ENCODE measurements at places on chromosomes 7 and 10.

DNA sequence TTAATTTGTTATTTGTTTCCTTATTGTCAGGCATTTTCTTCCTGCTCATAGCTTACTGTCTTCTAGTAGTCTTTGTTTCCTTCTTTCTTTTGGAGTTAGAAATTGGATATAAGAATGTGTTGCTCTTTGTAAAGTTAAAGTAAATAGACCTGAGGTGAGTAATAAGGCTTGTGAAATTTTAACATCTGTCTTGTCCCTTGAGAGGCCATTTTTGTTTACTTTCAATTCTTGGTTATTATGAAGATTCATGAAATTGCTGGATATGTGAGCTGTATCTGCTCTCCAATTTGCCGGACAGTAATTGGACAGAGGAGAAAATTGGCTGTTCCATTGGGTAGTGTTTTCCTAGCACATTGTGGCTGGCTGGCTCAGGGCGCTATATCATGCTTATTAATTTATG, 260.7 kb downstream of the EXOC4 start:
- DNase-seq: no peak

- no peak for DNase-seq
Observed at GRCh38 chr10:124242365-124242764, 149.0 kb upstream of the CHST15 start.

GRCh38 chr7:129949292-129950133, 3.2 kb downstream of the UBE2H start:
- no peak for DNase-seq

- peak; percentile 45 for DNase-seq
Observed at GRCh38 chr7:157136372-157136771, 2.4 kb upstream of the UBE3C start.

- no peak for DNase-seq
Observed at GRCh38 chr7:151807846-151808245, 69.1 kb downstream of the PRKAG2 start.

GRCh38 chr7:84195295-84196060, 889 bp upstream of the SEMA3A start:
- peak; percentile 69 for DNase-seq

DNA sequence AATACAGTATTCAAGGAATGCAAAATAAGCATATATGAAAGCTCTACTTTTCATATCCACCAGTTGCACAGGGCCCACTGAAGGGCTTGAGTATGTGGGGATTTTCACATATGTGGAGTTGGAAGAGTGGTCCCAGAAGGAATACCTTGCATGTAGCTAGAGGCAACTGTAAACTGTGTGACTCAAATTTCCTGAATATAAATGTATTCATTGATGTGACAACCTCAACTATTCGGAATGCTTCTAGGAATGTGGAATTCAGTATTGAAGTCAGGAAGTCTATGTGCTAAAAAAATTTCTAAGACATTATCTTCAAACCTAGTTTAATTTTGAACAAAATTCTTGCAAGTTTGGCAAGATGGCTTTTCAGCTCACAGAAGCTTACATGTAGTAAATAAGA, 695.5 kb upstream of the SEMA3D start:
- DNase-seq: no peak

DNA sequence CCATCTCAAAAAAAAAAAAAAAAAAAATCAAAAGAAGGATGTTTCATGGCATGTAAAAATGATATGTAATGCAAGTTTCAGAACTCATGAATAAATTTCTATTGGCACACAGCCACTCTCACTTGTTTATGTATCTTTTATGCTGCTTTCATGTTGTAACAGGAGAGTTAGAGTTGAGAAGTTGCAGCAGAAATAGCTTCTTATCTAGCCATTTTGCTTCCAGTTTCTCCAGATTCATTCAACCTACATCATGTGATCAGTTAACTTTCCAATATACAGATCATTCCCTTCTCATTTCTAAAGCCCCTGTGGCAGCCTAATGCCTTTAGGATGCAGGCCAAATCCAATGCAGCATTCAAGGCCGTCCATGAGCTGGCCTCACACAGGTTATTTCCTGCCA, 30.4 kb downstream of the ZNF786 start:
- no peak for DNase-seq

- DNase-seq: no peak
Observed at GRCh38 chr7:4714767-4715409, 32.8 kb downstream of the FOXK1 start.

DNA sequence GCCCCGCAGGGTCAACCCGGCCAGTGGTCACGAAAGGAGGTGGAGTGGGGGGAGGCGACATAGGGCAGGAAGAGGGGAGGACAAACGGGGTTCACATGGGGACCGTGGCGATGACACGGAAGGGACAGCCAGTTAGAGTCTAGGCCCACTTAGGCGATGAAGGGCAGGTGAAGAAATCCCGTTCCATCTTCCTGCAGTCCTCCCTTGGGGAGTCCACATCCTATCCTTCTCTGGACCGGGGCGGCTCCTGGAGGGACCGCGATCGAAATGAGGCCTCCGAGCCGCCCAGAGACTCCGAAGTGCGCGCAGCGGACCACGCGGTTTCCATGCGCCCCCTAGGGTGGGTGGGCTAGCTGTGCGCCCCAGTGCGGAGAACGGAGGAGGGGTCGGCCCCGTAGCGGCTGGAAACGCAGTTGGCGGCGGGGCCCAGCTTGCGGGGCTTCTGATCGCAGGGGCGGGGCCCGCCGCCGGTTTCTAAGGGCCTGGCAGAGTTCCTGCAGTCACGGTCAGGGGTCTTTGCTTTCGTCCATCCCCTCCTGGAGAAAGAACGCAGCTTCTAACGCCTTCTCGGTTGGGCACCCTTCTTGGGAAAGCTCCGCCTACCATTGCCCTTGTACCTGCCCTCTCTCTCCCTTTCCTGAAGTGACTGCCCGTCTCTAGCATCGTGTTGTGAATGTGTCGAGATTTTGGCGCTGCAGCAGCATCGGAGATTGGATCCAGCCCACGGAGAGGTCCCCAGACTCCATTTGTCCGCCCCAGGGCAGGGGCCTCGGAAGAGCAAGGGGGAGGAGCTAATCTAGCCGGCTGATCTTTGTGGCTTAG, 17.9 kb upstream of the TMEM225B start:
- DNase-seq: peak; percentile 31

GRCh38 chr10:97037365-97038361, 148.1 kb downstream of the SLIT1 start:
- DNase-seq: peak; percentile 89

DNA sequence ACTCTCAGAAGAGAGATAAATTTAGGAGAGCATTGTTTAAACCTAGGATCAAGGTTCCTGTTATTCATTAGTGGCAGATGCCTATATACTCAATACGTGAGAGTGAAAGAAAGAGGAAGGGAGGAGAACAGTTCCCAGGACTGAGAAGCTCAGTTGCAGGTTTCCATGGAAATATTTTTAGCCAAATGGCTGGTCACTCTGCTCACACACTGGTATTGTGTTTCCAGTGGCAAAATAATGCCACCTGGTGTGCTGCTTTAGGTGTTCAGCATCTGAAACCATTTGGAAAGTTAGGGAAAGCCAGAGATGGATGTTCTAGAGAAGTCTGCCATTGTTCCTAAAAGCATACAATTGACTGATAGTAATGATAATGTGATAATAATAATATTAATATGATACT, 827.7 kb downstream of the SORCS3 start:
- no peak for DNase-seq

DNA sequence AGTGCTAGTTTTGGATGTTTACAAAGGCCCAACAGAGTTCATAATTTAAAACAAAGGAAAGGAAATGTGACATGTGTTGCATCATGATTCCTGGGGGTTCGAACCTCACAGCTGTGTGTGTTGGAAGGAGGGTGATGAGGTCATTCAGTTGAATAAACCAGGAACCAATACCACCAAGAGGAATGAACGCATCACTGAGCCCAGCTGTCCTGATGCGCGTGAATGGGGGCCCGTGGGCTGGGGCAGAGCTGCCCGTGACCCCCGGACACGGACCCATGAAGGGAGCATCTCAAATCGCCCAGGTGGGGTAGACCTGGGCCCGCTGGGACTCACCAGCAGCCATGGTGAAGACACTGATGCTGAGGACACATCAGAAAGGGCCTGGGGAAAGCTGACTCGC, 33.0 kb downstream of the BRI3 start:
- peak; percentile 59 for DNase-seq

DNA sequence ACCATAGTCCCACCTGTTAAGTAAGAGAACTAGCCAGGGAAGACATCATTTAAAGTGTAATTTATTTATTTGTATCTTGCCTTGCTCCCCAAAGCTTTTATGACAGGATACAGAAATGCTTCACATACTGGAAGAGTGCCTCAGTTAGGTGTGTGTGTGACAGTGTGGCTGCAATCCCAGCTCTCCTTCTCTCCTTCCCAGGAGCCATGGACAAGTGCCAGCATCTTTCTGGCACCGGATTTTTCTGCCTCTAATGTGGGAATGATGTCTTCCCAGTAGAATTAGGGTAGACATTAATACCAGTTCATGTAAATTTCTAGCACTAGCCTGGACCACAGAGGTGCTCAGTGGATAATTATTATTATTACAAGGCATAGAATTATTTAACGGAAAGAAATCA, 30.3 kb upstream of the ATXN7L1 start:
- no peak for DNase-seq

- DNase-seq: no peak
Observed at GRCh38 chr10:48811917-48812316, 127.2 kb downstream of the WDFY4 start.

DNA sequence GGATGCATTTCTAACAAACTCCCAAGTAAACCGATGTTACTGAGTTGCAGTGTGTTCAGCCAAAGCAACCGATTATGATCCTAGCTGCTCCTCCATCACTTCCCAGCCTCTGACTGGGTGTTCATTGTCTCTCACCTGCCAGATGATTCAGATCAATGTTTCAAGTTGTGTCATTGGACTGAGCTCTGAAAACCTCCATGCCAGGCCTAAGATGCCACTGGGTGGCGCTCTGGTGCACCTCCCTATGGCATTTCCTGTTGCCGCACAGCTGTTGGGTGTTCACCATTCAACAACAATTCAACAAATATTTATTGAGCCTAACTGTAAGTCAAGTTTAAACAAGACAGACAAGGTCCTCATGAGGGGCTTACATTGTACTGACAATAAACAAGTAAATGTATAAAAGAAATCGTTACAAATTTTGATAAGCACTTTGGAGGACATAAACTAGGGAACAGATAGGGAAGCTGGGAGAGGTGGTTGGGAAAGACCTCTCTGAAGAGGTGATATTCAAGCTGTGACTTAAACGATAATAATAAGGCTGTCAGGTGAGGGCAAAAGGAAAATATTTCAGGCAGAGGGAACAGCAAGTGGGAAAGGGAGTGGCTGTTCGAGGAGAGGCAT, 22.8 kb downstream of the RGR start:
- peak; percentile 75 for DNase-seq

DNA sequence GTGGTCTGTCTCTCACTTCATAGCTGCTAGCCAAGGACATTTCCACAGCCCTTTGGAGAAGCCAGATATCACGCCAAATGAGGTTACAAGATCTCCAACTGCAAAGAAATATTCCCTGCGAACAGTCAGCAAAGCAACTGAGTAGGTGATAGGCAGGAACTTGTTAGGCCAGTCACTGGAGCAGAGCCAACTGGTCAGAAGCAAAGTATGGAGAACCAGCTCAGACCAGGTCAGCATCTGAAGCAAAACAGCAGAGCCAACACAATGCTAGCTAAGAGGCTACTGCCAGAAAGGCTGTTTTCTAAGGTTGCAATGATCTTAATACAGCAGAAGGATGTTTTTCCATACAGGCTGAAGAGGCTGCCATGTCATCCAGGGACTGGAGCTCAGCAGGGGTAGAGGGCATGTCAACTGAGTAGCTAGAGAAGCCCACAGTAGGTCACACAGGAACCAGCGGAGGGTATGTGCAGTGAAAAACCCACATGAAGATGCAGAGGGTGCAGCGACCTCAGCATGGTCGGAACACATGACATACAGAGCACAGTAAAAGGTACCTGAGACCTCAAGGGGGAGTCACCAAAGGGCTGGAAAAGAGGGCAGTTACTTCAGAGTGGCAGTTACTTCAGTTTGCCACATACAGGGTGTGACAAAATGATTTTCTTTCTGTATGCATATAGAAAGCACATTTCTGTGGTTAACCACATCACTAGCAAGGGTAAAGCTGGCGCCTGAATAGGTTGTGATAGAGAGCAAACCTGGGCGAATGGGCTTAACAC, 8.9 kb downstream of the SEC31B start:
- DNase-seq: peak; percentile 84

GRCh38 chr7:46459942-46460341, 538.9 kb upstream of the IGFBP3 start:
- no peak for DNase-seq

- DNase-seq: no peak
Observed at GRCh38 chr7:71019706-71020105, 112.2 kb upstream of the GALNT17 start.

GRCh38 chr7:67391168-67391567, 394.5 kb downstream of the TYW1 start:
- no peak for DNase-seq

DNA sequence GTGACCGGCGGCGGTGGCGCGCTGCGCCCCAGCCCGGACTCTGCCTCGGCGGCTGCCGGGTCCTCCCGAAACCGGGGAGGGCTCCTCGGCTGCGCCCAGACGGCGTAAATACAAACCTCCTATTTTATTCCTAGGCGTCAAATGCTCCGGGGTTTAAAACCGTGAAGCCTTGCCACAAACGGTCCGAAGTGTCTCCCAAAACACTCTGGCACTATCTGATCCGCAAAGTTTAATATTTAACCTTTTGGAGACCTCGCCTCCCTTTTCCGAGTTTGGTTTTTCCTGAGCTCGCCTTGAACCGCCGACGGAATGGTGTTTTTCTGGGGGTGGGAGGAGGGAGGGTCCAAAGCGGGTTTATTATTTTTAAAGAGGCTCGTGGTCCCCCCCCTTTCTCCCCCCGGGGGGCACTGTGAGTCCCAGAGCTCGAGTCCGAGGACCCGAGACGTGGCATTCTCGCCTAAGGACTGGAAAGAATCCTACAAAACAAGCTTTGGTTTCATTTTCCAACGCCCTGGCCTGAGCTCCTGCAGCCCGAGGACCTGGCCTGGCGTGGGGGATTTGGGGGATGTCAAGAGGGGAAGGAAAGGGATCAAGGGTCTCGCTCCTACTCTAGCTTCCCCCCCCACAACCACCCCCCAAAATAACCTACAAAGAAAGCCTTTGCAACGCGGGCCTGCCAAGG, 1.8 kb downstream of the TNRC18 start:
- peak; percentile 73 for DNase-seq

DNA sequence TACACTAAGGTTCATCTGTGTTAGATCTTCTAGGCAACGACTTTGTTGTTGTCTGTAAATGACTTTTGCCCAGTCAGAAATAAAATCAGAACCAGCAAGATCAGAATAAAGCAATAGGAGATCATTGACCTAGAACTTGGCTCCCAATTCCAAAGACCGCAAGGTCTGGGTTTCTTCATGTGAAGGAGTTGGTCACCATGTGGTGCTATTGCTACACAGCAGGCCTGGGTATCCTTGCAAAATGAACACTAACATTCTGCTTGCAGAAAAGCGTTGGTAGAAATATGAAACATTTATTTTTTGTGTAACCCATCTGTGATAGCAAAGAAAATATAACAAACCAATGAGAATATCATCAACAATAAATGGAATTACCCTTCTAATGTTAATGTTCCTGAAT, 831.0 kb downstream of the NXPH1 start:
- DNase-seq: no peak

DNA sequence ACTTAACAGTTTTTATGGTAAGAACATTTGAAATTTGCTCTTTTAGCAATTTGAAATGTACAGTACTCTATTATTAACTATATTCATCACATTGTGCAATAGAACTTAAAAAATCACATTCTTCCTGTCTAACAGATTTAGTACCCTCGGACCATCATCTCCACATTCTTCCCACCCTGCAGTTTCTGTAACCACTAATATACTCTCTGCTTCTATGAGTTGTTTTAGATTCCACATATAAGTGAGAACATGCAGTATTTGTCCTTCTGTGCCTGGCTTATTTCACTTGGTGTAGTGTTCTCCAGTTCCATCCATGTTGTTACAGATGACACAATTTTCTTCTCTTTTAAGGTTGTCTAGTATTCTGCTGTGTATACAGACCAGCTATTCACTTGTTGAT, 88.9 kb upstream of the SEC61G start:
- DNase-seq: no peak

All from OCI-M1 (cell line).